ENCODE measurements at places on chromosomes 7 and 10.

GRCh38 chr7:79236352-79237028, 217.0 kb downstream of the MAGI2 start:
- peak; percentile 63 for DNase-seq

DNA sequence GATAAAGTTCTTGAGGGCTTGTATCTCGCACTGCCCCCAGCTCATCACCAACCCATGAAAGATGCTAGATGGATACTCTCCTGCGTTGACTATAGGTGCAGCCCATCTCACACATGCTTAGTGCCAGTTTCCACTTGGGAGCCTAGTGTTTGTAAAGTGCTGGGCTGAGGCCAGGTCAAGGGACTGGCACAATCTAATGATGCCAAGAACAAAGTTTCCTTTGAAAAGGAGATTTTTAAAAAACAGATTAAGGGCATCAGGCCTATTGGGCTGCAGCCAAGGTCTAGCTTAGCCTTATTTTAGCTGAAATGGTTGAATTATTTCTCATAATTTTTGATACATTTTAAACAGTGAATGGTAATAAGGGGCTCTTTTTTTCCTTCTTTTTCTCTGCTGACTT, 259.0 kb downstream of the ADRA2A start:
- no peak for DNase-seq

DNA sequence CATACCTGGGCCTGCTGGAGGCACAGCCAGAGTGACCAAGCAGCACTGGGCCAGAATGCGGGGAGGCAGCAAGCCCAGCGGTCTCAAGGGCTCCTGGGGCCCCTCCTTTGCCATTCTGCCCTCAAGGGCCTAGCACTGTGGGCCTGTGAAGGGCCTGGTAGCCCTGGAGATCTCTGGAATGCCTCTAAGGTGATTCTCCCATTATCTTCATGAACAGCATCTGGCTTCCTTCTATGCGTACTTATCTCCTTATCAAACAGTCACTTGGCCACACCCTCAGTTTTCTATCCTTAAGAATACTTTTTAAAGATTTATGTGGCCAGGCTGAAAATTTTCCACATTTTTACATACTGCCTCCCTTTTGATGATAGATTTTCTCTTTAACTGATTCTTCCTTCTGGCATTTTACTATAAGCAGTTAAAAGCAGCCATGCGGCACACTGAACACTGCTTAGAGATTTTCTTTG, 67.5 kb upstream of the CCNY start:
- no peak for DNase-seq

GRCh38 chr10:115606086-115606485, 512.9 kb downstream of the ATRNL1 start:
- DNase-seq = no peak

DNA sequence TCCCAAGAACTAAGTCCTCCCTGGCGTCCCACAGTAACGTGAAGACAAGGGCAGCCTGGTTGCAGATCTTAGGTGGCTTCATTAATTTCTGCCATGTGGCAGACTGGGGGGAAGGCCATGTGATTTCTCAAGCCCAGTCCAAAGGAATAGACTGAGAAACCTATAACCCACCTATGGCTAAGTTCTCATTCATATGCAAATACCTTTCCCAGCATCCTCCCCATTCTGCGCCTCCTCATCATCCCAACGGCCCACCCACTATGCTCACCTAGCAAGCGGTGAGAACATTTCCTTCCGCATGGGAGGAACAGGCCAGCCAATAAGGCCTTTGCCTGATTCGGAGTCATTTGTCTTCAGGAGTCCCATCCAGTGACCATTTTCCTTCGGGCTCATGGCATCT, 8.2 kb upstream of the CLEC2L start:
- no peak for DNase-seq
